ENCODE measurements at places on chromosomes 2 and 18. TPM values are rescaled to one million over a fixed set of nuclear protein-coding genes. Genes with fewer than 3 reads are reported as not detected.

INHBB gene
- 0.05 TPM for polyA plus RNA-seq

CD207 gene
- polyA plus RNA-seq, result not detected

DNA sequence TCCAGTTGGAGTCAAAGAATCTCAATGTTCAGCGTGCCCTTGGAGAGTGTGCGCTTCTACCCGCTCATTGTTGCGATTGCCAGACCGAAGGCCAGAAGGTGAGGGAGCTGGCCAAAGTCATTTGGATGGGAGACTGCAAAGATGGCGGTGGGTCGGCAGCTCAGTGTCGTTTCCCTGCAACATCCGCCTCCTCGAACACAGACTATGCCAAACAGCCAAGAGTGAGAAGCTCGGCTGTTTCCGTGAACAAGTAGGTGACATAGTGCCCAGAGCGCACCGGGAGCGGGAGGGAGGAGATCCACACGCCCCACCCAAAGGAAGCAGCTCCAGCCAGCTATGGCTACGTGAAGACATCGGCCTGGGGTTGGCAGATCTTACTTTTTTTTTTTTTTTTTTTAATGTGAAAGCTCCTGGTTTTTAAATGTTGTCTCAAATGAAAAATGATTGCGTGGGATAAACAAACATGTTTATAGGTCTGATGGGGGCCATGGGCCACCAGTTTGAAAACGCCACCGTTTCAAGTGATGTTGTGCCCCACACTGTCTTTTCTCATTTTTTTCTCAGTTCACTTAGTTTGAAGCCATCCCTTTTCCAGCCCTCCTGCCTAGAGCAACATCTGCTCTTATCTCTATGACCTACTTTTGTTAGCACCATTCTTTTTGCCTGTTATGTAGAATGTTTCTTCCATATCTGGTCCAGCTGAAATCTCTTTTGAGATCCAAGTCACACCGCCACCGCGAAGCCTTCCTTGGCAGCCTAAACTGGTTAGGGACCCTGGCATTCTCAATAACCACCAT lies 682.4 kb downstream of the RNF144A start:
- no peak for DNase-seq

- no peak for DNase-seq
These were observed 8.2 kb upstream of the TMEM182 start for GRCh38 chr2:102753563-102754159.

DNA sequence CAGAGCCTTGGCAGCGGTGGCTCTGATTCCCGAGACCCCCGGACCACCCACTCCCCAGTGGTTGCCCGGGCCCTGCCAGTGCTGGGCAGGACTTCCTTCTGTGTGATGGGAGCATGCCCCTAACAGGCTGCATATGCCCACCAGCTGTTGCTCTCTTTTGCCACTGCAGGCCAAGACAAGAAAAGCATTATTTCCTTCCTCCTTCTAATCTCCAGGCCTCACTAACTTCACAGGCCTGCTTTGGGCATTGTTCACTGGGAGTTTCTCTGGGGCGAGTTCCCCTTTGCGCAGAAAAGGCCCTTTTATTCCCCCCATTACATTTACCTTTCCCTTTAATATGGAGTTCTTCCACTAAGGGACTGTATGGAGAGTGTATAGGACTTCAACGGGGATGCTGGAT lies 249.1 kb upstream of the SIX2 start:
- DNase-seq, result no peak

DNA sequence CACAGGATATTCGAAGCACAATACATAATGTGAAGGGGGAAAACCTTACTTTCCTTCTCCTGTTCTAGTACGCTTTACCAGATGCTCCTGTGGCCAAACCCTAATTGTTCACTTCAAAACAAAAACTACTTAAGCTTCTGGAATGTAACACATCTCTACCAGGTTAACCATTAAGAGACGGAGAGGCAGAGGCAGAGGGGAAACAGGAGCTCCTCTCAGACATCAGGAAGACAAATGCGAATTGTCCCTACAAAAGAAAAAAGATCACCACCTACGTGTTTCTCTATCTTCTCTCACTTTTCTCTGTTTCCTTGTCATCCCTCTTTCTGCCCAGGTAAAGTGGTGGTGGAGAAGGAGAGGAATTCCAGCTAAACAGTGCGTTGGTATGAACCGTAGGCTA lies 266.8 kb downstream of the NRXN1 start:
- DNase-seq, result no peak

DNA sequence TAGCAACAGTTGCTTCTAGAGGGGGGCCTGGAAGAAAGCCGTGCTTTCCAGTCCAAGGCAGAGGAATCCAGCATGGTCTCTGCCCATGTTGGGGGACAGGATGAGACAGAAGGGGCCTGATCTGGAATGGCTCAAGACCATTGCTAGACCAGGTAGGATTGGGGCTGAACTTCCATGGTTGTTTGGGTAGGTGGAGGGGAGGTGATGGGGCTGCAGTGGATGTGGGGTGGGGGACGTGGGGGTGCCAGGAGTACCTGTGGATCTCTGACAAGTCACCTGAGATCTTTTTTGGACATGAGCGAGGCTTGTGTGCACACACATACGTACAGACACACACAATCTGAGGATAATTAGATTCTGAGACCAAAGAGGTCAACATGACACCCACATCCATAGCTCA lies 228.7 kb upstream of the SKOR2 start:
- no peak for DNase-seq

FTCDNL1 gene
- 0.10 TPM for polyA plus RNA-seq

GRCh38 chr2:217889656-217890055 lies 113.1 kb downstream of the TNS1 start:
- DNase-seq, result no peak

SDC1 gene
- polyA plus RNA-seq, result 19.9 TPM

All from AG04450 (cell line).